ENCODE measurements at places on chromosomes 3 and 15.

- no peak for DNase-seq
Measured at GRCh38 chr3:109685084-109686079, 348.0 kb upstream of the DPPA4 start.

- DNase-seq: no peak
Measured at GRCh38 chr3:107368654-107369398, 8.4 kb upstream of the CCDC54 start.

DNA sequence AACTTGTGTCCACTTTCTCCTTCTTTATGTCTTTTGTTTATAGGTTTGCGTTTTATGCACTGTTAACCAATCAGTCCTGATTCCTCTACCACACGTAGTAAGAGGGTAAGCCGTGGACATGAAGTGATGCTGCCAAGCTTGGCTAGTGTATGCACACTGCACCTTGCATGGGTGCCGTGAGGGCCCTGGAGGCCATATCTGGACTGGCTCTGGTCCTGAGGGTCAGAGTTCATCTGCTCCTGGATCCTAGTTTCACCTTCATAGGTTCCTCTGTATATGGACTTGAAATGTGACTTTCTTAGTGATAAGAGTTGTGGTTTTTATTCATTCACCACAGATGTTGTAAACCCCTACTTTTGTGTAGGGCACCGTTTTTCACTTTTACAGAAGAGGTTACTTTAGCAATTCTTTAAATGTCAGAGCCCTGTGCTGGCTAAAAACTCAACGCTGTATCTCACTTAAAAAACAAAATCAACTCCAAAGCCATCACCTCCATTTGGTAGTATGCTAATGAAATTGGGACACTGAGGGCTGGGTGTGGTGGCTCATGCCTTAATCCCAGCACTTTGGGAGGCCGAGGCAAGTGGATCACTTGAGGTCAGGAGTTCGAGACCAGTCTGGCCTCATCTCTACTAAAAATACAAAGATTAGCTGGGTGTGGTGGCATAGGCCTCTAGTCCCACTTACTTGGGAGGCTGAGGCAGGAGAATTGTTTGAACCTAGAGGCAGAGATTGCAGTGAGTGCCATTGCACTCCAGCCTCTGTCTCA lies 22.9 kb downstream of the SIAH2 start:
- DNase-seq: no peak

- DNase-seq: no peak
Measured at GRCh38 chr3:145490088-145491048, 670.6 kb downstream of the PLOD2 start.

- DNase-seq: no peak
Measured at GRCh38 chr3:107925851-107926250, 165.0 kb downstream of the CD47 start.

GRCh38 chr3:43531835-43532234 lies 90.0 kb downstream of the ANO10 start:
- no peak for DNase-seq

GRCh38 chr3:24067483-24067882 lies 122.4 kb downstream of the NR1D2 start:
- DNase-seq: no peak

DNA sequence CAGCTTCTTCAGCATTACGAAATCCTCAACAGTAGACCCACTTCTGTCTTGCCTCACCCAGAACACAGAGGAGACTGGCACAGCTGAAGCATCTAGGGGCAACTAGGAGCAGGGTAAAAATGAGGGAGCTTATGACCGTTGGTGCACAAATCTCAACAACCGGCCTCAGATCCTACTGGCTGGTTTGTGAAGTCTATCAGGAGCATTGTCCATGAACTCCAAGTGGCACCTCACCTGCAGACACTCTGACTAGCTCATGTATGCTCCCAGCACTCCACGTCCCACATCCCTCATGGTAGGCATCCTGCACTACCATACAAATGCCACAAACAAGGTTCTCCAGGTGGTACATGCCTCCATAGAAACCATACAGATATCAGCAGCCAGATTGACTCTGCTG lies 163.1 kb downstream of the TLE3 start:
- DNase-seq: no peak

- DNase-seq: no peak
Measured at GRCh38 chr3:54273791-54274190, 151.4 kb downstream of the CACNA2D3 start.

DNA sequence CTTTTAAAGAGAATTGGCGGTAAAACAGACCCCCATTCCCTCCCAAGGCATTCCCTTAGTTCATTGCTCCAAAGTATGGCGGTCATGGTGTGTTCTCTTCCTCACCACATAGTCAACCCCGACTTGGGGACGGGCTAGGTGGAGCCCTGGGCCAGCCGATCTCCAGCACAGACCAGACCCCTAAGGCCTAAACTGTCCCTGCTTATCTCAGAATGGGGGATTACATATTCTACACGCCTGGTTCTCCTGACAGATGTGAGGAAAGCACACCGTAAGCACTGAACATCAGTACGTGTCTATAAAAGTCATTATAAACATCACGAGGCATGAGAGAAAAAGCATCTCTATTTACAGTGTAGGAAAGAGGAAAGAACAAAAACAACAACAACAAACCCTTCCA lies 244.5 kb upstream of the STT3B start:
- no peak for DNase-seq

DNA sequence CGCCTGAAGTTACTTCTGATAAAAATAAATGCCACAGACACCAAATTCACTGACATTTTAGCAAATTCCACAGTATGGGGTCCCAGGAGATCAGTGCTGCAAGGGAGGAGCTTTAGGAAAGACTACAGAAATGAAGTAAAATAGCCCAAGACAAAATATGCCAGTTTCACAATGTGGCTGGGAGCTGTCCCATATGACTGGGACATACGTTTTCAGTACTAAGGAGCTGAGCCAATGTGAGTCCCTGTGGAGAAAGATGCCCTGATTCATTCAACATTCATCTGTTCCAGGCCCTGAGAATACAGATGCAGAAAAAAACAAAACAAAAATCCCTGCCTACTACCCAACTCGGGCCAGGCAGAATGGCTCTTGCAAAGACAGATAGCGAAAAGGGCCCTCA lies 63.4 kb upstream of the FAM174B start:
- DNase-seq: no peak

DNA sequence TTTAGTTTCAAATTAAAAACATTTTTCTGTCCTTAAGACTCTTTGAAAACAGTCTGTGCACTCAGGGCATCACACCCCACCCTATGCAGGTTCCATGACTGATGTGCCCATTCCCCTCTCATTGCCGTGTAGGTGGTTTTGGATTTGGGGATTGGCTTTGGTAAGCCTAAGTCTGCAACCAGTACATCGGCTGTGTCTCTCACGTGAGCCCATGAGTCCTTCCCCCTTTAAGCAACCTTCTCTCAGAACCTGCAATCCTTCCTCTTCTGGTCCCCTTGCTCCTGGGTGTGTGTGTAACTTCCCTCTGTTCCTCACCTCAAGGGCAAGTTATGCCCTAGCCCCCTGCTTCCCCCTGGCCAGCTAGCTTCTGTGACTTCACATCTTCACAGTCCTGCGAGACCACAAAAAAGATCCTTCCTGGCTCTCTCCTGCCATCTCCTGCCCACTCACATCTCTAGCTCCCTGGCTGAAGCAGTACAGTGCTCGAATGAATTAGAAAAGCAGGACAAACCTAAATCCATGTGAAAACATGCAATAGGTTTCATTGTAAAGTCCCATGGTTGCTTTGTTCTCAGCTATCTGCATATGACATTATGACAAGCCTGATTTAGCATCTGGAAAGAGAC lies 126.7 kb downstream of the UACA start:
- DNase-seq: no peak

DNA sequence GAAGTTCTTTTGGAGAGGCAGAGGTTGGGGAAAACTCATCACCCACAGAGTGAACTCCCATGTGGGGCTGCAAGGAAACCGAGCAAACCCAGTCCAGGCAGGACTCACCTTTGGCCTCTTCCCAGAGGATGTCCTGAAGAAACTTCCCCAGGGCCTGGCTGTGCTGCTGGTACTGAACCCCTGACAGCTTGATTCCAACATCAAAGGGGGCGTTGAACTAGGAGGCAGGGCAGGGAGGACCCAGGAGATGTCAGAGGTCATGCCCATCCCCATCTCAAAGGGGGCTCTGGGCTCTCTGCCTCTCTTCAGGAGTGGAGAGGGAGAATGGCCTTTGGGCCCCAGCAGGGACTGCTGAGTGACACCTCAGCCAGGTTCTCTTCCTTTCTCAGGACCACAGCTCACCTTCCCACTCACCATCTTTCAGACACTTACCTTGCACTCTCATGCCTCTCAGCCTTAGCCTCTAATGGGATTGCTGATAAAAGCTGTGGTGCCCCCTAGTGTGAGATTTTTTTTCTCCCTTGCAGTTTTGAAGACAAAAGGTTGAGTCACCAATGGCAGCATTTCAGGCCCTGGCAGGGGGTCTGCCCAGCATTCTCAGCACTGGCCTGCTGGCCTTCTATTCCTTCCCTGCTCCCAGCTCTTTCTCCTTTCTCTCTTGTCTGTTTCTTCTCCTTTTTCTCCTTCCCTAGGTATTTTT lies 6.0 kb downstream of the GHRL start:
- peak; percentile 4 for DNase-seq

DNA sequence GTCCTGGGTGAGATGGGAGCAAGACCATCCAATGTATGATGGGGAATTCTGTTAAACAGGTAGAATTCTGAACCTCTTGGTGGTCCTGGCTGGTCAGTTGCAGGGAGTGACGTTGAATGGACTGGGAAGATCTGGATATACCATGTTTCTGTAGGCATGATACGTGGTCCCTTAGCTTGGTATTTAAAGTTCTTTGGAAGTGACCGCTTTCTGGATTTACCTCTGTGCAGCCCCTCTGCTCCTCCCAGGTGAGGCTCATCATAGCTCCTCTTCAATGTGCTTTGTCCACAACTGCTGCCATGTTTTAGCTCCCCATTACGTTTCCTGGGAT lies 37.2 kb downstream of the SMAD3 start:
- DNase-seq: no peak

DNA sequence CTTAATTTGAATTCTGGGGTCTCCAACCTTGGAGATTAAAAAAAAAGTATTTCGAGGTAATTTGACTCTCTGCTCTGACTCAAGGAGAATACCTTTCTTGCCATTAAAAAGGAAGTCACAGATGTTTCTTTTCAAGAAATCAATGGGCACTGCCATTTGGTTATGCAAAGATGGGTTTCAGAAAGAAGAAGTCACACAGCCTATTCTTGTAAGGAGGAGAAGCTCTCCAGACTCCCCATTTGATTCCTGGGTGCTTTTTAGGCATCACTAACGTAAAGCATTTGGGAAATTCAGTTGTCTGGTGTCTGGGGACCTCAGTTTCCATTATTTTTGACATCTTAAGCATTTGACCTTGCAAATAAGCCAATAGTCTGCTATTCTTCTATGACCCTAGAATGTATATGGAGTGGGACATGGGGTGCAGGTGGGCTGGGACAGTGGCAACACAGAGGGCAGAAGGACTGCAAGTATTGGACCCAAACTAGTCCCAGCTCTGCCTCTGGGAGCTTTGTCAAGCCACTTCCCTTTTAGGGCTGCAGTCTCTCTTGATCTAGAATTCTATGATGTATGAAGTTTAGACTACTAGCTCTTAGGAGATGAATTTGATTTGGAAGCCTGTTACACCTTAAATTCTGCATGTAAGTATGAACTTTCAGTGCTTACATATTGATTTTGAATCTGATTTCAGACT lies 27.8 kb downstream of the IL5RA start:
- no peak for DNase-seq

DNA sequence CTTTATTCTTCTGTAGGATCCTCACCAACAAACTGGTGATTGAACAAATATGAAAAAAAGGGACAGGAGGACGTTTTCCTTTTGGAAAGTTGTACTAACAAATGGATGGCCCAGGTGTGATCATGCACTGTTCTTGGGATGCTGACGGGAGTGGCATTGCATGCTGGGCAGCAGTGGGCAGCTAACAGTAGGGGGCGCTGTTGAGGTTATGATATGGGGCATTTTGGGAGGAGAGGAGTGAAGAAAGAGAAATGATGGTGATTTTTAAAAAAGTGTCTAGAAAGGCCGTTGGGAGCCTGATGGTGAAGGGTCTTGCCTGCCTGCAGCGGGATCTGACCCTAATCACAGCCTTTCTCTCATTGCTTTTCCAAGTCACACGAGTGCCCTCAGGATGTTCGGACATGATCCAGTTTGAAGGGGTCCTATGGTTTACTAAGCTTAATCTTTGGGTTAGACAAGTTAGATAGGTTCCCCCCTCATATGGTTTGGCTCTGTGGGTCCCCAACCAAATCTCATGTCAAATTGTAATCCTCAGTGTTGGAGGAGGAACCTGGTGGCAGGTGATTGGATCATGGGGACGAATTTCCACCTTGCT lies 46.2 kb upstream of the PRTG start:
- DNase-seq: no peak

GRCh38 chr15:41935566-41936020 lies 36.8 kb downstream of the EHD4 start:
- DNase-seq: no peak

GRCh38 chr15:39944726-39945125 lies 10.8 kb downstream of the EIF2AK4 start:
- DNase-seq: no peak

DNA sequence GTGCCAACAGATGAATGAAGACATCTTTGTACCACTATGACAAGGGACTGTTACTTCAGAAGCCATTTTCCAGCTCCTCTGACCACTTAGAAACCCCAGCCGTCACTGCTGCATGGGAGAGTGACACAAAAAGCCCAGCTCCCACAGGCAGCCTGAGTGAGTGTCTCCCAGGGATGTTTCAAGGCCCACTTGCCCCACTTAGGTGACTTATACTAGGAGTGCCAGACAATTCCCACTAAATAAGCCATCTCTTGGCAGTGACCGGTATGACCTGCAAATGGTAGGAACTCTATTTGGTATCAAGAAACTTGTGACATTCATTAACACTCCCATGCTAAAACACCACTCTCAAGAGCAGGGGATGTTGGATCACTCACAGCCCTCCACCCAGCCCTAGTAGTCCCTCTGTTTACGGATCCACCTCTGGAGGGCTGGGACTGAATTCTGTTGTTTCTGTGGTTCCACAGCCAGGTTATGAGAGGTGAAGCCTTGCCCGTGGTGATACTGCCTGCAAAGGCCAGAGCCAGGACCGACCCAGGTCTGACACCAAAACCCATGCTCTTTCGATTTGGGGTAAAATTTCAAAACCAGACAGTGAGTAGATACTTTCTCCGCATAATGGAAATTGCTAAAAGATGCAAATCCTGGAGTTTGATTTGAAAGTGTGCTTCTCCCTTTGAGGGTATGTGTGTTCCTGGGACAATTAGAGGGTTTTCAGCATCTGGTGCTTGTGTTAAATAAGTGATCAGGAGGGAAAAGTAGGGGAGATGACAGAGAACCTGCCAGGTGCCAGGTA lies 14.5 kb downstream of the RBP1 start:
- no peak for DNase-seq

- DNase-seq: no peak
Measured at GRCh38 chr3:138768125-138768524, 66.6 kb downstream of the PIK3CB start.

Data from NCI-H1092 (cell line).